Right cardiac atrium (tissue), 5 donors: ENCODE measurements at places on chromosomes 16 and 17. TPM values are rescaled to one million over a fixed set of nuclear protein-coding genes. Genes with fewer than 3 reads are reported as not detected.

- no peak for DNase-seq
Observed at GRCh38 chr16:69936751-69937211, 14.4 kb upstream of the CLEC18A start.

GRCh38 chr16:84940670-84941551 lies 70.4 kb downstream of the ZDHHC7 start:
- DNase-seq = no peak

Gene PEX12
- 7.3 TPM for total RNA-seq

GRCh38 chr16:35425270-35425669 lies 1965.9 kb downstream of the TP53TG3F start:
- DNase-seq = peak; percentile 30
